HCT116 (cell line): ENCODE measurements at places on chromosomes 7 and 10.

DNA sequence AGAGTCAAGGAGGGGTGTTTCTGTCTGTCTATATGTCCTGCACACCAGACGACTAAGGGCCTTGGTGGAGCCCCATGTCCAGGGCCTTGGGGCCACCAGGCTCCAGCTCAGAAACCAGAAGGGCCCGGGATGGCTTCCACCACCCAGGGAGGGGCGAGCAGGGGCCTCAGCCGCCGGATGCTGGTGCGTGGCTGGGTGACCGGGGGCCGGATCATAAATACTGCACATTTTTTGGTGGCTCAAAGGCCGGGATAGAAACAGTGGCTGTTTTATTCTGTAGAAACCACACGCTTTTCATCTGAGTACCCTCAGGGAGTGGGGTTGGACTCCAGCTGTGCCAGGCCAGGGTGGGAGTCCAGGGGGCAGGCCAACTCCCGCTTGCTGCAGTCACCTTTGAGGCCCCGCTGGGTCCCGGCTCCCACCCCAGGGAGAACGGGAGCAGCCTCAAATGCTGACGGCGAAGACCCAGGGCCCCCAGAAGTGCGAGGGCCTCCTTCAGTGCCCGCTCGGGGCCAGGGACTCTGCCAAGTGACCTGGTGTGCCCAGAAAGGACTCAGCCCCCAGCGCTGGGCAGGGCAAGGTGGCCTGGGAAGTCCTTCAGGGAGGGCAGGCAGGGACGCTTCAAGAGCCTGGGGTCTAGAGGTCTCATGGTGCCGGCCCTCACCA lies 28.2 kb downstream of the PDGFA start:
- no peak for DNase-seq

GRCh38 chr7:152899004-152899403 lies 139.5 kb downstream of the ACTR3B start:
- DNase-seq, result no peak

- DNase-seq, result no peak
Measured at GRCh38 chr7:74174606-74175082, 488 bp downstream of the EIF4H start.

GRCh38 chr7:33495207-33495606 lies 365.8 kb downstream of the BBS9 start:
- no peak for DNase-seq

DNA sequence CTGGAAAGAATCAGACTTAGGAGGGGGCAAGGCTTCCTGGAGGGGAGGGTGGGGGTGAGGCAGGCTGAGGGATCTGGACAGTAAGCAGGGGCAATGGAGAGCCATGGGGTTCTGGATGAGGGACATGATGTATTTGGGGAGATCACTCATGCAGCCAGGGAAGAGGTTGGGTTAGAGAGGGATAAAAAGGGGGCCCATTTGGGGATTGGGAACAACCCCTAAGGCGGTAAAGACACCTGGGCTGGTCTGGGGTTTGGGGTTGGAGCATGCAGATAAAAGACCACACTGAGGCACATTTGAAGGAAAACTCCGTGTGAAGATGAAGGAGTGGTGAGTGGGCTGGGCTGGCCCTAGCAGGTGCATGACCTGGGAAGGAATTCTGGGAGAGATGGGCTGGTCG lies 30.8 kb downstream of the HIF1AN start:
- DNase-seq, result no peak

- DNase-seq, result no peak
Measured at GRCh38 chr7:90961037-90961725, 303.1 kb upstream of the FZD1 start.

- DNase-seq, result no peak
Measured at GRCh38 chr10:43912469-43912868, 263.8 kb upstream of the ZNF32 start.

GRCh38 chr10:5818894-5819293 lies 5.7 kb upstream of the GDI2 start:
- DNase-seq, result no peak

DNA sequence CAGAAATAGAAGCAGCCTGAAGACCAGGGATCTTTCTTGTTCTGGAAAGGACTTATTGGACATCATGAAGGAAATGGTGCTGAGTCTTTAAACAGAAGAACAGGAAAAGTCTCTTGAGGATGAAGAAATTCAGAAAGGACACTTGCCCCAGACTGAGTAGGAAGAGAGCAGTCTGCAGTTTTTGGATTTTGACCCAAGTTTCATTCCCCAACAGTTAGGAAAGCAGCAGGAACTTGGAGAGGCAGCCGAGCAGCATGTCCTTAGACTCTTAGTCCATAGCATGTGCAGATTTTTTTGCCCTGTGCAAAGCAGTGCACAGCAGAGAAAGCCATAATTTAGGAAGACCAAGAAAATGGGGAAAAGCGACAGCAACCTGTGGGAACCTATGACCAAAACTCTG lies 927.2 kb upstream of the AUTS2 start:
- DNase-seq, result no peak

DNA sequence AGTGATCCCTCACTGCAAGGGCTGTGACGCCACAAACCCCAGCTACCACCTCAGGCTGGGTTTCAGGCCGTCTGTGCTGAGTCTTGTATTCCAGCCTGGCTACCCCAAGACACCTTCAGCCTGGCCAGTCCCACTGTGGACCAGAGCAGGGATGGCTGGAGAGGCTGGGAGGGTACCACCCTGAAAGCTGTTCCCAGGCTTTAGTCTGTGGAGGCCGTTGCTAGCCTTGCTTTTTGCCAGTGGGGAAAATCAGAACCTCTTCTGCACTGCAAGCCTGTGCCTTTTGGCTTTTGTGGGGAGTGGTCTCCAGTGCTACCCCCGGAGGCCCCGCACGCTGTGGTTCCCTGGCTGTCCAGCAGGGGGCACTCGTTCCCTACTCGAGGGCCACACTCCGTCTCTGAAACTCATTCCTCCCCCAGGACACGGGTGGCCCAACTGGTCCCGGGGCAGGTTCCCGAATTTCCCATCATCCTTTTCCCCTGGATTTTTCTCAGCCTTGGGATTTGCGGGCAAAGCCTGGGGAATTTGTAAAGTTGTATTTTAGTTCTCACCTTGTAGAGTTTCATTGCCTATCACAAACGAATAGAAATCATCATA lies 128.4 kb upstream of the BTBD16 start:
- no peak for DNase-seq
